ENCODE measurements at places on chromosomes 2 and 18.

GRCh38 chr2:16218625-16219024 lies 278.3 kb downstream of the MYCN start:
- no peak for DNase-seq

- DNase-seq, result no peak
These were observed 141.0 kb downstream of the TMEM17 start for GRCh38 chr2:62364791-62365528.

- no peak for DNase-seq
These were observed 1.5 kb downstream of the ADD2 start for GRCh38 chr2:70766357-70767078.

DNA sequence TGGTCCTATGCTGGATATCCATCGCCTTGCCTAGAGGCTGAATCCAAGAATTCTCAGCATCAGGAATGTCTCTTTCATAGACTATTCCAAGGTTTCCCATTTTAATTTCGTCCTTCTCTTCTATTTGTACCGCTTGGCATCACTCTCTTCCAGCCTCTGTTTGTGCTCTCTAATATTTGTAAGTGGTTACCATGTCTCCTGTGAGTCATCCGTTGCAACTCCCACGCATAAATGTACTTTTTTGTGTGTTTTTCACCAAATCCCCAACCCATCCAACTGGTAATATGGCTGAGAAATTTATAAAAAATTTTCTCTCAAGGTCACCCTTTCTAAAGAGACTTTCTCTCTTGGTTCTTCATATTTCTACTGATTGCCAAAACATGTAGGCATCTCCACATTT lies 21.8 kb downstream of the COLEC12 start:
- DNase-seq, result no peak

DNA sequence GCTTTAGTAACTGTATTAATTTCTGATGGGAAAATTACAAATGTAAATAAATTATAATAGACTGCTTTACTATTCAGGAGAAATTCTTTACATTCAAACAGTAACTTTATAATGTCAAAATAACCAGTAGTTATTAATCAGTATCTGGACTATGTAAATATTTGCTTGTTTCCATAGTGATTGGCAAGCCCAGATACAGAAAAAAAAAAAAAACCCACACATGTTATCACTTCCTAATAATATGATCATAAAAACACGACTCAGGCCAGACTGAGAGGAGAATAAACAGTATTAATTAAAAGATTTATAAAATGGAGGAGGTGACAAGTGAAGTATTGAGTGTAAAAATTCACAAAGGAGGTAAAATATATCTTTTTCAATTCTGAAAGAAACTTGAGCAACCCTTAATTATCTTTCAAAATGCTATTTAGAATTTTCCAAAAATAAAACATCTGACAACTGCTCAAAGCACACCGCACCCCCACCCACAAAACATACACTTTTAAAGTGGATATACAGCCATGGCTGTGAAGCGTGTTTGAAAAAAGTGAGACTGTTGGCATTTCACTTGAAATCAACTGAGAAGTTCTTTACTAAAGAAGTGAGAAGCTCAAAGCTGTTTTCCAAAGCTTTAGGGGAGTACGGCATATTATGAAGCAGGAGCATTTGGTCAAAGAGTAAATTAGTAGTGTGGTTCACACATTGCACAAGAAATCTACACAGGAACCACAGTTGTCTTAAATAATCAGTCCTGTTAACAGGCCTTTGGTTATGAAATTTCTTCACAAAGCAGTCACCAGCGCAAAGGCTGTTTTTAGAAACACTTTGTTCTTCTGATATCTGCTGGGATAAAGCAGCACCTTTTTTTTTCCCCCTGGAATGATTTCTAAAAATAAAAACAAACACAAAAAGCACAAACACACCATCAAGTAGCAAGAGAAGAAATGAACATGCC lies 475.8 kb downstream of the TXNL1 start:
- no peak for DNase-seq

GRCh38 chr2:95730813-95731212 lies 139.0 kb downstream of the TRIM43 start:
- no peak for DNase-seq

- DNase-seq, result no peak
These were observed 91.9 kb downstream of the CABYR start for GRCh38 chr18:24230766-24231165.

GRCh38 chr2:128347171-128347558 lies 28.5 kb upstream of the HS6ST1 start:
- DNase-seq, result no peak

GRCh38 chr2:155054712-155055111 lies 356.2 kb downstream of the KCNJ3 start:
- no peak for DNase-seq

DNA sequence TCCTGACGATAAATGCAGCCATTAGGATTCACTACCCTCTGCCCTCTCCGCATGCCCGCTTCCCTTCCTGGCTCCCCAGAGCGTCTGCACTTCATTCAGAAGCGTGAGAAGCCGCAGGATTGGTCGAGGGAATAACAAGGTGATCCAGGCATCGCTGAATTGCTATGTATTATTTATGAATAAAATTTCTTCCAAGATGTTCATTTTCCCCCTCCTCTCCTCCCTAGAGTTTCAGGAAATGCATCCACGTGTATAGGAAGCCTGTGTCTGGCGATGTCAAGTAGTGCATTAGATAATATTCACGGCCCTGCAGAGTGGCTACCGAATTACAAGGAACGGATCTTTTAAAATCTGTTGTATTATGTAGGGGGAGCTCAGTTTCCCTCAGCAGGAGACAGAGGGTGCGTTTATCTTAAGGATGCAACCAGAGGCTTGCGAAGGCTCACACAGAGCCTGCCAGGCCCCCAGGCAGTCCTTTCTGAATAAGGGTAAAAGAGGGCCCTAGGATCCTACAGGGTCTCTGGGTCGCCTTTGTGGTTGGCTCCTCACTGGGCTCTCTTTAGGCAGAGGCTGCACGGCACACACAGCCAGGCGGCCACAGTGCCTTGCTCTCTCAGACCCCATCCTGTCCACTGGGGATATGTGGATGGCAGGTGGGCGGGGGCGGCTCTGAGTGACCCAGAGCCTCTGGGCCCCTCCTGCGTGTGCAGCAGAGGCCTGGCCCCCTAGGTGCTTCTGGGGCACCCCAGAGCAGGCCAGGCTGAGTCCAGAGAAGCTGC lies 224.1 kb upstream of the PXDN start:
- no peak for DNase-seq

DNA sequence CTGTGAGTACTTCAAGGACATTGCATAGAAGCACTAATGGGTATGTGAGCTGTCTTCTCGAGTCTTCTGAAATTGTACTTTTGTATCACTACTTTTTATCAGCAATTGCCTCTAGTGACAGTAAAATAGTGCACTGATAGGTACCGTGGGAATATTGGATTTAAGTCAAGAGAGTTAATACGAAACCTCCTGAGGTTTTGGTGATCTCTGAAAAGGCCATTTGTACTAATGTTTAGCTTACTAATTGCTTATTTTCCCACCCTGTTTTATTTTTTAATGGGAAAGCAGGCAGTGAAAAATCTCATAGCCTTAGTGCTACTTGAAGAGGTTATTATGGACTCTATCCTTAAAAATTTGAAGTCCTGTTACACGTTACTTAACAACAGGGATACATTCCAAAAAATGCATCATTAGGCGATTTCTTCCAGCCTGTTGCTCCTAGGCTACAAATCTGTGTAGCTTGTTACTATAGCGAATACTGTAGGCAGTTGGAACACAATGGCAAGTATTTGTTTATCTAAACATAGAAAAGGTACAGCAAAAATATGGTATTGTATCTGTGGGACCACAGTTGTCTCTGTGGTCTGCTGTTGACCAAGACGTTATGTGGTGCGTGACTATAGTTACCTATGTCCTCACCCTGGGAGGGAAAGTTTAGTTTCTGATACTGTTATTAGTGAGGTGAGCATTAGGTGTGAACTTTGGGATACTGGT lies 65.9 kb downstream of the CAB39 start:
- DNase-seq, result no peak

- DNase-seq, result no peak
These were observed 417.7 kb upstream of the SLC14A2 start for GRCh38 chr18:45197526-45197970.

DNA sequence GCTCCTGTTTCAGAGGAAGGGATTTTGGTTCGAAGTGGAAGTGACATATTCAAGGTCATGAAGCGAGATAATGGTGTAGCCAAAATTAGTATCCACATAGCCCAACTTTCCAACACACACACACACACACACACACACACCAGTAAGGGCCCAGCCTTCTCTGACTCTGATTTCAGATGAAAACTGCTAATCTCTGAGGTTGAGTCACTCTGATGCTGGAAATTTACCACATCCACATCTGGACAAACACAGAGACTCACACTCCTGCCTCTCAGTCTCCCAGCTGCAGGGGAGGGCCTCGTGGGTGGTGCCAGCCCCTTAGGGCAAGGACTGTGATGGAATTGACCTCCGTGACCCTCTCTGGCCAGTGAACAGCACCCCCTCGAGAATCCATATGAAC lies 29.0 kb upstream of the SLC35F6 start:
- no peak for DNase-seq

- DNase-seq, result no peak
These were observed 115.9 kb downstream of the RPIA start for GRCh38 chr2:88807237-88807962.

DNA sequence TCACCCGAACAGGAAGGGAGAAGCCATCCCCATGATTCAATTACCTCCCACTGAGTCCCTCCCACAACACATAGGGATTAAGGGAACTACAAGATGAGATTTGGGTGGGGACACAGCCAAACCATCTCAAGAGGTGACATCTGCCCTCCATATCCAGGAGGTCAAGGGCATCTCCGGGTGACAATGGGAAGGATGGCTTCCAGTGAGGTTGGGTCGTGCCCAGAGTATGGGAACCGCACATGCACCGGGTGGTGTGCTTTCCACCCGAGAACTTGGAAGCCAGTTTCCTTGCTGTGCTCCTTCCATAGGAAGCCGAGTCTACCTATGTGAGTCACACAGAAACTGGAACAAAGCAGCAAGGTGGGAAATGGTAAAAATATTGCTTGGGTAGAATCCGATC lies 216.9 kb upstream of the SALL3 start:
- DNase-seq, result no peak

- DNase-seq, result no peak
These were observed 90.9 kb downstream of the GPD2 start for GRCh38 chr2:156526950-156527636.

DNA sequence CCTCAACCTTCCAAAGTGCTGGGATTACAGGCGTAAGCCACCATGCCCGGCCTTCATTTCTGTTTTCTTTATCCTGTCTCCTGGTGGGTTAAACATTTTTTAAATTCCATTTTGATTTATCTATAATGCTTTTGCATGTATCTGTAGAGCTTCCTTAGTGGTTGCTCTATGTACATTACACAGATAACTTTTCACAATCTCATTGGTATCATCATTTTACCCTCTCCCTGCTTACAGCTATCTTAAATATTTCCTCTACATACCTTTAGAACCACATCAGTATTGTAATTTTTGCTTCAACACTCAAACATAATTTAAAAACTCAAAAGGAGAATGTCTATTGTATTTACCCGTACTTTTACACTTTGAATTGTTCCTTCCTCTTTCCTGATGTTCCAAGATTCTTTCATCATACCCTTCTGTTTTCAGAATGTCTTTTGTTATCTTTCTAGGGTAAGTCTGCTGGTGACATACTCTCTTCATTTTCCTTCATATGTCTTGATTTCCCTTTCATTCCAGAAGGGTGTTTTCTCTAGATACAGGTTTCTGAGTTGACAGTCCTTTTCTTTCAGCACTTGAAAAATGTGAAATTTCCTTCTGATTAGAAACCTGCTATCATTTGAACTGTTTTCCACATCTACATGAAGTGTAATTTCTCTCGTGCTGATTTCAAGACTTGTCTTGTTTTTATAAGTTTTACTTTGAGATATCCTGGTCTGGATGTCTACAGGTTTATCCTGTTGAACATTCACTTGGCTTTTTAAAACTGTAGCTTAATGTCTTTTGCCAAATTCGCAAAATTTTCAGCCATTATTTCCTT lies 21.9 kb downstream of the PPP3R1 start:
- no peak for DNase-seq

DNA sequence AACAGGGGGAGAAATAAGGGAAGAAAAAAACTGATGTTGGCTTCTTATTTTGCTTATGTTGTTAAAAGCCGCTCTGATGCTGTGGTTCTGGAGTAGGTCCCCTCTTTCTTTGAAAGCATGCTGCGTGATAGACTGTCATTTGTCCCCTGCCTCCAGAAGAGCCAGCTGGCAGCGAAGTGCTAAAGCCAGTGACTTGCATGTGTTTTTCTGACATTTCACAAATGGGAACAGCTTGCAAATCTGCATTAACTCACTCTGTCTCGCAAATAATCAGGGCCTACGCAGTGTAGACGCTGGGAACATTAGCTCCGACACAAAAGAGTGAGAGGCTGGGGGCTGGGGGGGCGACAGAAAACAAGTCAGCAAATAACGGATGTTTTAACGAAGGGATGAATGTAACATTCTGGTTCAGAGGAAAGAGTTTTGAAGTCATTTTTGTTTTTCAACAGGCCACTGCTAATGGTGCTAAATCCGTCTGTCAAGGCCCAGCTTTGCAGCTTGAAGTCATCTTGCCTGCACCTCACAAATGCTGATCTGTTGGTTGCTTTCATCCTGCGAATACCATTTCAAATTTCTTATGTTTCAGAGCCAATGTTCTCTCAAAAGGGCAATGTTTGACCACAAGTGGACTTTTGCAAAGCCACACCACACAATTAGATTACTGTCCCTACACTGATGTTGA lies 68.8 kb upstream of the PIK3C3 start:
- no peak for DNase-seq

GRCh38 chr2:176150584-176151441 lies 537 bp upstream of the HOXD4 start:
- DNase-seq, result no peak

GRCh38 chr2:164046040-164046439 lies 310.2 kb upstream of the FIGN start:
- DNase-seq, result no peak

DNA sequence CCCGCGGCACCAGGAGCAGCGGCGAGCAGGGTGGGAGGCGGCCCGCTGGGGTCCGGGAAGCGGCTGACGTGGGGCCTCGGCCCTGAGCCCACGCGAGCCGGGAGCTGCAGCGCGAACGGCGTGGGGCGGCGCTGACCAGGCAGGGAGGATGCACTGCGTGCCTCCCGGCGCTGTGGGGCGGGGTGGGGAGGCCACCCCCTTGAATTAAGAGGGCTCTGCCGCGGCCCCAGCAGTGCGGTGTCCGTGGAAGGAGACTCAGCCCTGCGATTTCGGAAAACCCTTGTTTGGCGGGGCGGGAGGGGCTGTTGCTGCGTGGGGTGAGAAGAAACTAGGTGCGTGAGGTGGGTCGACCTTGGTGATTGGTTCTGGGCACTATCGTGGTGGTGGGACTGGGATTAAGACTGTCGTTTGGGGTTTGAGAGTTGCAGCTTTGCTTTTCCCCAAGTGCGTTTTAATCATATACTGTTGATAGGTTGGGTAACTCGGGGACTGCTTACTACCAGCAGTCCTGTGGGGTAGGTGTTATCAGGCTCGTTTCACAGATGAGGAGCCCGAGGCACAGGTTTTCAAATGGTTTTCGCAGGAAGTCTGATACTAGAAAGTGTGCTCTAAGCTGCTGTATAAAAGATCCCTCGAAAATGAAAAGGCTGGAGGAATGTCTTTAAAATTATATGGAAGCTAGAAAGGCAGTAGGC lies 722 bp downstream of the ACSL3 start:
- peak; percentile 2 for DNase-seq
